DMS153 (cell line): ENCODE measurements at places on chromosomes 1 and 21.

- DNase-seq, result no peak
These were observed 30.1 kb downstream of the KCNAB2 start for GRCh38 chr1:6075748-6076147.

DNA sequence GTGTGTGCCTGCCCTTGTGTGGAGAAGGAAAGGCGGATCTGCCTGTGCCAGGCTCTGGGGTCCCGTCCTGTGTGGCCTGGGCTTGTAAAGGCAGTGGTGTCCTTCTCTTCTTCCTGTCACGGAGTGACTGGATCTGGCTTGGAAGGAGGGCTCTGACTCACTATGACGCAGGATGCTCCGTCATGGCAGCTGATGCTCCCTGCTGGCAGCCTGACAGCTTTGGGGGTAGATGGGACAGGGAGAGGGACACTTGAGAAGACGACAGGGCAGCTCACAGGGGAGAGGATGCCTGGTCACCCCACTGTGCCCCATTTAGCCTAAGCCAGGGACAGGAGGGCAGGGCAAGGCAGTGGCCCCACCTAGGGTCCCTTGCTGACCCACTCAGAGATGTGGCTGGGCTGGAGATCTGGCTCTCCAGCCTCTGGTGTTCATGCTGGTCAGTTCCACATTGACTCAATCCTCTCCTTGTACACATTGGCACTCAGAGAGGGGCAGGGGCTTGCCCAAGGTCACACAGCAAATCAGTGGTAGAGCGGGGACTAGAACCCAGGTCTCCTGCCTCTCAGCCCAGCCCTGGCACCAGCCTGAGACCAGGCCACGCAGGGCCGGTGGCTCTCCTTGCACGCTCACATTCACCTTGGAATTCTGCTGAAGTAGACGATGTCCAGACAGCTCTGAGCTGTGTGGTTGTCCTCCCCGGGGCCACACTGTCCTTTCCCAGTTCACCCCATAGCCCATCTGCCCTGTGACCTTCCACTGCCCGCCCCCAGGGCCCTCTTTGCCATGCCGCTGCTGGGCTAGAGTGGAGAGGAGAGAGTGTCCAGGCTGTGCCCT lies 2.8 kb upstream of the FAM131C start:
- DNase-seq, result no peak

GRCh38 chr21:35086357-35086756 lies 37.3 kb upstream of the RUNX1 start:
- no peak for DNase-seq

GRCh38 chr1:175471039-175471800 lies 272.2 kb downstream of the TNR start:
- no peak for DNase-seq

GRCh38 chr1:162316187-162316586 lies 60.5 kb downstream of the SPATA46 start:
- no peak for DNase-seq

DNA sequence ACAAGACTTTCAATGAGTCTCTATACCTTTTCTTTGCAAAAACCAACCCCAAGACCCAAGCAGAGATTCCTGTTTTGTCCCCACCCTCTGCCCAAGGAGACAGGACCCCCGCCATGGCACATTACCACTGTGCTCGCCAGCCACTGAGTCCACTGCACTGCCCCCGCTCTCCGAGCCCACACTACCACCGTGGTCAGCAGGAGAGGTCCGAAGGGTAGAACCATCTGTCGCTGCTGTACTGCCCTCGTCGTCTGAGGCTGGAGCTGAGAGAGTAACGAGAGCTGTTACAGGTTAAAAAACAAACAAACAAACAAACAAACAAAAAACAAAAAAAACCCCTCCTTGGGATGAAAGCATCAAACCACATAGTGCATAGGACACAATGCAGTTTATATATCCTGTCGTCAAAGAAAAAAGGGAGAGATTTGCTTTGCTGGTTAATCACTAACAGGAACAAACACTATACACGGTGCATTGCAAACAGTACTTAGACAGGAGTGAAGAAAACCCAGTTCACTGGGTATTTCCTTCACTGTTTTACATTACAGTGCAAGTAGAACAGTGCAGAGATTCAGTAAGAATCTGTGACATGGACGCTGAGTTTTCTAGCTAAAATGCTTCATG lies 71.0 kb downstream of the UBR4 start:
- no peak for DNase-seq

GRCh38 chr1:11571906-11572616 lies 82.2 kb downstream of the FBXO2 start:
- peak; percentile 21 for DNase-seq

GRCh38 chr1:31587720-31588423 lies 11.6 kb downstream of the TINAGL1 start:
- DNase-seq, result peak; percentile 63

GRCh38 chr21:15732290-15732995 lies 2.7 kb downstream of the USP25 start:
- no peak for DNase-seq

DNA sequence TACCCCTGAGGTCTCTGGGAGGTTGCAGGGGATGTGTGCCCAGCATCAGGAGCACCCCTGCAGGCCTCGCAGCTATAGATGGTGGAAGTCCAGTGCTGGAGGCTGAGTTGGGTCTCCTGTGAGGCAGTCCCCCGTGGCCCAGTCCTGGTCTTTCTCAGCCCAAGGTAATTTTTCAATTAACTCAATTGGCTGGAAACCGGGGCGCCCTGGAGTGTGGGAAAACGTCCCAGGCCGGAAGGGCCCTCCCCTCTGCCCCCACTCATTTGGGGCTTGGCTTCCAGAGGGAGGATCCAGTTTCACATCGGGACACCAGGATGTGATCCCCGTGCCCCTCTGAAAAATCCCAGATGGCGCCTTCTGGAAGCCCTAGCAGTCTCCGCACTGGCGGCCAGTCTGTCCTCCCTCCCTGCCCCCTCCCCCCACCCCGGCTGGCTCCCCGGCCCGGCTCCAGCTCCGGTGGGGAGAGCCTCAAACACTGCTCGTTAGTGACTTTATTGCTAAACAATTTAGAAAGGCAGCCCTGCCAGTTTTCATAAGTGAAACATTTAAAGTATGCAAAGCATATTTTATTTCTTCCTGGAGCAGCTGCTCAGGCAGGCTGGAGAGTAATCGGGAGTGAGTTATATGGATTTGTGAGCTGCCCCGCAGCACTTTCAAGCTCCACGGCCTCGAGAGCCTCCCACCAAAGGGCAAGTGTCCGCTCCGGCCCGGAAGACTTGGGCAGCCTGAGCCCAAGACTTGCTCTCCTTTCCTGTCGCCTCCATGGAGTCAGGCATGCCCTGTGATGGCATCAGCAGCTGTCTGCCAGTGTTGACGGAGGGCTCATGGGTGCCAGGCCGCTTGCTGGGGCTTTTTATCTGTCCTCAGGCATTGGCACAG lies 208.2 kb upstream of the TMEM51 start:
- DNase-seq, result no peak

DNA sequence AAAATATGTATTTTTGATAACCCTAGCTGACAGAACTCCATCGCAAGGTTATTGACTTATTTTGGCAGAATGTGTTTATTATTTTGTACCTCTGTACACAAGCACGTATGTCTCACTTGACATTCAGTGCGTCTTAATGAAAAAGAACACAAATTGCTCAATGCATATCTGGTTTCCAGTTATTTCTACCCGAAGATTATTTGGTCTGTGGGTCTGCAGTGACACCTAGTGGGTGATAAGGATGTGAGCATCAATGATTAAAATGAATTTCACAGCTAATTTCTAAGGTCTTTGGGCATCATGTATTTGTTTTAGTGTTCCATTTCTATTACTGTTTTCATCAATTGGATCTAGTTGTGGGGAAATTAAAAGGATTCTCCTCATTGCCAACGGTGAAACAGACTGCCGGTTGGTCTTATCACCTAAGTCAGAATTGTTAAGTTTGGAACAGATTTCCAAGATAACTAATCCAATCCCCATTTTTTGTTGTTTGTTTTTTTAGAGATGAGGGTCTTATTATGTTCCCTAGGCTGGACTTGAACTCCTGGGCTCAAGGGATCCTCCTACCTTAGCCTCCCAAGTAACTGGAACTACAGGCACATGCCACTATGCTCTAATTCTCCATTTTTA lies 13.9 kb downstream of the DDX20 start:
- DNase-seq, result peak; percentile 3

DNA sequence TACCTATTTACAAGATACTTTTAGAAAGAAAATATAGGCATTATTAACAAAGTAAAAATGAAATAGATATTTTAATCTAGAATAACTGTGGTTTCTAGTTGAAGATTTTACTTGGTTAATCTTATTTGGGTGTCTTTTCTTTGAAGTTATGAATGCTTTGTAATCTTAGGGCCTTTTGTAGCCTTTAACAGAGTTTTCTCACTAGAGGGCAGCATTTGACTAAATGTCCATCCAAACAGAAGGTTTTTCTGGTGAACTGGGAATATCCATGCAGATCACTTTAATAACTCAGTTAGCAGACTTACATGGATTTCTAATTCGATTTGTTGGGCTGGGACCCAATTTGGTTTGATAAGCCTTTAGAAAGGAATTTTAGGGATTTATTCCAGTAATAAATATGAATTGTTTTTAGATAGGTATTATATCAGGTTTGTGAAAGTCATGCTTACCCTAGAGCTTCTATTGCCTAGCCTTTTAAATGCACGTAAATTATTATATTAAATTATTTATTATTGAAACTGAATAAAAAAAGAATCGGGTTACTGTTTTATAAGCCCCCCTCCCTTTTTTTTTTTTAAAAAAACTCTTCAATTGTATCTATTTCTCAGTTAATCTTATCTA lies 119.7 kb downstream of the ZNF326 start:
- DNase-seq, result peak; percentile 52

GRCh38 chr1:103265551-103265950 lies 157.2 kb upstream of the COL11A1 start:
- DNase-seq, result no peak

- no peak for DNase-seq
These were observed 20.0 kb downstream of the CRYZ start for GRCh38 chr1:74712881-74713280.

GRCh38 chr1:163213626-163214025 lies 10.9 kb upstream of the RGS5 start:
- no peak for DNase-seq

DNA sequence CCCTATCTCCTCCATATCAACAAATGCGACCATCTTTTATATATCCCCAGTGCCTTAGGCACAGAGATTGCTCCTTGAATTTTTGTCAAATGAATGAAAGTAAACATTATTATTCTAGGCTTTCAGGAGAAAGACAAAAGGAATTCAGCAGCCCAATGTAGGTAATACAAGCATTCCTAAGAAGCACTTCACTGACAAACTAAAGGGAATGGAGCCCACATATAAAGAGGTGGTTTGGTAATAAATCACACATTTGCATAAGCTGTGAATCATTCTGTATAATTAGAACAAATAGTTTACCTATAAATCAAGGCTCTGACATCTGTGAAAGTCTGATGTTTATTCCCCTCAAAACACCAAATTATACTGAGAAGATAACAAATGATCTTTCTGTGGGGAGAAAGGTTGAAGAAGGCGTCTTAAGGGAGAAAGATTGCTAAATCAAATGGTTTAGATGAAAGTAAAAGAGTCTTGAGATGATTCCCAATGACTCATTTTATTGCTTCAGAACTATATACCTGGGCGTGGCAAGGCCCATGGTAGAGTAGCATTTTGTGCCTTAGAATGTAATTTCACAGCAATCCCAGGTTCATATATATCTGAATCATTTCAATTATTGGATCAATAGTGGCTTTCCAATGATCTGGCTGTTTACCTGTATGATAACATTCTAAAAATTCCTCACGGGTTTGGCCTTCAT lies 558.1 kb downstream of the AGBL4 start:
- no peak for DNase-seq

DNA sequence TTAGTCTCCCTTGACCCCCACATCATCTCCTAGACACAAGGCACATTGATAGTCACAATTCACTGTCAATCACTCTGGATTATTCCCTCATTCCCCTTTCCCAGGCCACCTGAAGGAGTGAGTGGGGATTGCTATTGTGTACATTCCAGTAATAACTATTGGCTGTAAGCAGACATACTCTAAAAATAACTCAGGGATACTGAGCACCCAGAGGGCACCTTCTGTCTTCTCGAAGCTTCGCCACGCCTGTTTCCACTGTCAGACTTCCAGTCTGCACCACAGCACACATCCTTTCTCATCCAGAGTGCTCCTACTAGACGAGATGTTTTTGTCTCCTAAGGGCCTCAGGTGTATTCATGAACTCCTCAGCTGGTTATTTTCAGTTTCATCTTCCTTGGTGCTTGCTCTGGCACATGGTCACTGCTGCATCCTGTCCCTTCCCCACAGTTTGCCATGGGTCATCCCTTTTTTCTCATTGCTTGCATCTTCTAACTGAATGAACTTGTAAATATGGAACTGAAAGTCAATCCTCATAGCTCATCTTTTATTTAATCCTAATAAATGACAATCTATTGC lies 848 bp upstream of the APOBEC4 start:
- DNase-seq, result no peak

- DNase-seq, result no peak
These were observed at the start of gene C4BPA for GRCh38 chr1:207103892-207104373. TSS of gene C4BPA (plus strand) at chr1:207104233. CDS start at chr1:207113026, 8,793 bp downstream.

DNA sequence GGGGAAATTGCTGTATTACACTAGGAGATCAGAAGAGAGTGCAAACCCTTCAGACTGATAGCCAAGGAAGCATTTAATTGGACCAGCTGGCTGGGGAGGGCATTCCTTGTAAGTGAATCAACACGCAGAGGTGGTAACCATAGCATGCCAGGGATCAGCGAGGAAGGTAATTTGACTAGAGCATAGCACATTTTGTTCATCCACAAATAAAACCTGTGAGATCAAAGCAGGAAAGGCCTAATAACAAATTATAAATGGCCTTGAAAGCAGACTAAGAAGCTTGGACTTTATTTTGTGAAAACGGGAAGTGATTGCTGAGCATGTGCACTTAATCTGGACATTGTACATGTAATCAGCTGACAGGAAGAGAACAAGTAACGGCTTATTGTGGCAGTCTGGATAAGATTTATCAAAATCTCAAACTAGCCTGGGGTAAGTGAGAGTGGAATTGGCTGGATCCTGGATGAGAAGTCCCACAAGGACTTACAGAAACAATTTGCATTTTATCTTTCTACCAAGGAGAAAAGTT lies 11.7 kb upstream of the CD55 start:
- peak; percentile 34 for DNase-seq

DNA sequence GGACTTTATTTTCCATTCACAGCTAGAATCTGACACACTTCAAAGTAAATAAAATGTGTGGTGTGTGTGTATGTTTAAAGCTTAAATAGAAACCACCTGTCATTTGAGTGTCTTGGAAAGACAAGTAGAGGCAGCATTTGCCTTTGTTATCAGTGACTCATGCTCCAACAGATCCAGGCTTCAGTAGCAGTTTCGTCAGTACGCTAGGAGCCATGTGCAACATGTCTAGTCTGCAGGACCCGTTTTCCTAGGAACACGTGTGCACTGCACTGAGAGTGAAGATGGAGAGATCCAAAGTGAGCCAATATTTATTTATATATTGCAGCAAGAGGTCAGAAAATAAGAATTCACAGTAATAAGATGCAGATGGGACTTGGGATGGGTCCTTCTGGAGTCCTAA lies 41.8 kb downstream of the SGIP1 start:
- DNase-seq, result peak; percentile 92

DNA sequence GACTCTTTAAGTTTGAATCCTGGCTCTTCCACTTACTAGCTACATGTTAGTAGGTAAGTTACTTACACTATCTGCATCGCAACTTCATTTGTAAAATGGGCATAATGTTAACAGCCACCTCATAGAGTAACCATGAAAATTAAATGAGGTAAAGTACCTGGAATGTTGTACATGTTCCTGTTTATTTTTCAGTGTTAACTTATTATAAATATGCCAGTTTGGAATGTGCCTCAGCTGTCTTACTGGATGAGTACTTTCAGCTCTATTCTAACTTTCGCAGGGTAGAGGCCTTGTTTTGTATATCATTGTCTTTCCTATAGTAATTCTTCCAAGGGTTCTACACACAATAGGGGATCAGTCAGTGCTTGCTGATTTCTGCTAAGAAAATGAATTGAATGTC lies 167.4 kb downstream of the DUSP10 start:
- DNase-seq, result no peak
